ENCODE measurements at places on chromosomes 4 and X.

DNA sequence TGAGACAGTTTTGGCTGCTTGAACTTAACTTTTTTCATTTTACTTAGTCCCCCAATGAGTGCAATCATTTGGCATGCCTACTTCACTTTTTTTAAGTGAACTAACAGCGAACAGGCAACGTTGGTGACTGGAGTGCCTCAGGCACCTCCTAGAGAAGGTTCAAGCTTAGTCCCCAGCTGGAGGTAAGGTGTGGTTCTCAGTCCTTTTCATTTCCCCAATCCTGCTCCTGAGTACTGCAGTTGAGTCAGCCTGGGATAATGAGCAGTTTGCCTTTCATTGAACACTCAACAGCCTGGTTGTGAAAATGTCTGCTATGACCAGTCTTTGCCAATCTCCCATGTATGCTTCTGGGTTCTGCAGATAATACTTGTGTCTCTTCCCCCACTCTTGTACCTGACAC lies 109.5 kb downstream of the CDKL5 start:
- DNase-seq = no peak

DNA sequence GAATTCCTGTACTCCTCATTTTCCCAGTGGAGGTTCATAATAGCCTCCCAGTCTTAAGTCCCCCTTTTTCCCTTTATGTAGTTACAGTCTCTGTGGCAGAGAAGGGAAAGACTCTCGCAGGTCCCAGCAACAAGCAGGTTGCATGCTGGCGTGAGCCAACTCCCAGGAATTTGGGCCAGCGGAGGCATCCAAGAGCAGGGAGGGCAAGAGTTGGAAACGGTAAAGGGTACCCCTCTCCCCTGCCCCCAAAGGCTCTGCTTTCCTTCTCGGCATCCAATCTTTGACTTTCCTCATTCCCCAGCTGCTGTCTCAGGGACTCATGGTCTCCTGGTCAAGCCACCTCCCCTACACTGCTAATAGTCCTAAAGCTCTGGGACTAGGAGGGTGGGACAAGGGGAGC lies 15.4 kb upstream of the HSFX2 start:
- no peak for DNase-seq

GRCh38 chr4:43282534-43282933 lies 390.0 kb downstream of the GRXCR1 start:
- no peak for DNase-seq

- no peak for DNase-seq
These were observed 797 bp downstream of the PKD2 start for GRCh38 chr4:88008122-88008742.

- no peak for DNase-seq
These were observed 626 bp upstream of the FRAS1 start for GRCh38 chr4:78056265-78057129.

- DNase-seq = no peak
These were observed 568.5 kb downstream of the FSTL5 start for GRCh38 chr4:161595230-161595771.

GRCh38 chr4:111639876-111640275 lies 505.4 kb upstream of the FAM241A start:
- DNase-seq = no peak

DNA sequence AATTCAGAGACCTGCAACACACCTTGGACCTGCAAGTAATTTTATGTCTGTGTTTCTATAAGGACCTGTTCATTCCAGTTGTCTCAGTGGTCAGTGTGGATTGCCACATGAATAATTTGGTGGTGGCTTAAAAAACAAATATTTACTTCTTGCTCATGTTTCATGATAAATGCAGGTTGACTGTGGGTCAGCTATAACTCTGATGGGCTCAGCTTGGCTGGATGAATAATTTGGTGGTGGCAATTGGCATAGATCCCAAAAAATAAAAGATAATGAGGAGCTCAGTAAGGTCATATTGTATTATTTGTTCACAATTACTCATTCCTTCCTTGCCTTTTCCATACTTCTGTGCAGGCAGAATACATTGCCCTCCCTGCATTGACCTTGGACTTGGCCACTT lies 18.9 kb upstream of the SCRG1 start:
- no peak for DNase-seq

GRCh38 chr4:37365888-37366287 lies 121.3 kb downstream of the NWD2 start:
- DNase-seq = no peak

- peak; percentile 69 for DNase-seq
These were observed 26.0 kb downstream of the ARL13A start for GRCh38 chrX:100995469-100995868.

DNA sequence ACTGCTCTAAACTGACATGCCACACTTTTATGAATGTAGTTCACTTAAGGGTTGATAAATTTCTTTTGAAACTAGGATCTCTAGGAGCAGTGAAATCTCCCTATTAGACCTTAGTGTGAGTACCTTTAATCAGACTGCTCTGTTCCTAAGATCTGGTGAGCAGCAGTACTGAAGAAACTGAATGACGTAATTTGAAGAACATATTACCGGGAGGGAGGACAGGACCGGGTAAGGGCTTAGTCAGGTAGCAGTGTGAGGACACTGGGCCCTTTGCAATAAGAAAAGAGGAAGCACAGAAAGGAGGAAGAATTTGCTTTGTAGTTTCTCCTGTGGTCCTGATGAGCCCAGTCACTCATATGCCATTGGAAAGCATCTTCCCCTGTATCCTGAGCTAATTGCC lies 255.2 kb downstream of the THOC2 start:
- no peak for DNase-seq

GRCh38 chr4:164207460-164207859 lies 546.5 kb upstream of the SMIM31 start:
- DNase-seq = no peak

DNA sequence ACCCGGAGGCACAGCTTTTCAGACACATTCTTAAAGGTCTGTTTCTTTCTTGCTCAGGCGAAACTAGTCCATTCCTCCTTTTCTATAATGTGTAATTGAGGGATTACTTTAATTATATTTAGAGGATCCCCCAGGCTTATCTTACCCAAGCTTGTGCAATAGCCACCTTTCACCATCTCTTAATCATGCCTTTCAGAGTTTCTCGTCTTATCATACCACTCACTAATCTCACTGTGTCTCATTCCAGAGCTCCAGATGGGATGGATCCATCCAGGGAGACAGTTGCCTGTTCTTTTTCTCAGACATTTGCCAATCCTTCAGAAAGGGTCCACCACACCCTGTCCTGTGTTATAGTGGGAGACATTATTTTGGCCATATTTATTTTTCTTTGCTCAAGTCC lies 12.5 kb downstream of the SPARCL1 start:
- DNase-seq = no peak

GRCh38 chr4:137659431-137659830 lies 127.1 kb upstream of the PCDH18 start:
- no peak for DNase-seq

DNA sequence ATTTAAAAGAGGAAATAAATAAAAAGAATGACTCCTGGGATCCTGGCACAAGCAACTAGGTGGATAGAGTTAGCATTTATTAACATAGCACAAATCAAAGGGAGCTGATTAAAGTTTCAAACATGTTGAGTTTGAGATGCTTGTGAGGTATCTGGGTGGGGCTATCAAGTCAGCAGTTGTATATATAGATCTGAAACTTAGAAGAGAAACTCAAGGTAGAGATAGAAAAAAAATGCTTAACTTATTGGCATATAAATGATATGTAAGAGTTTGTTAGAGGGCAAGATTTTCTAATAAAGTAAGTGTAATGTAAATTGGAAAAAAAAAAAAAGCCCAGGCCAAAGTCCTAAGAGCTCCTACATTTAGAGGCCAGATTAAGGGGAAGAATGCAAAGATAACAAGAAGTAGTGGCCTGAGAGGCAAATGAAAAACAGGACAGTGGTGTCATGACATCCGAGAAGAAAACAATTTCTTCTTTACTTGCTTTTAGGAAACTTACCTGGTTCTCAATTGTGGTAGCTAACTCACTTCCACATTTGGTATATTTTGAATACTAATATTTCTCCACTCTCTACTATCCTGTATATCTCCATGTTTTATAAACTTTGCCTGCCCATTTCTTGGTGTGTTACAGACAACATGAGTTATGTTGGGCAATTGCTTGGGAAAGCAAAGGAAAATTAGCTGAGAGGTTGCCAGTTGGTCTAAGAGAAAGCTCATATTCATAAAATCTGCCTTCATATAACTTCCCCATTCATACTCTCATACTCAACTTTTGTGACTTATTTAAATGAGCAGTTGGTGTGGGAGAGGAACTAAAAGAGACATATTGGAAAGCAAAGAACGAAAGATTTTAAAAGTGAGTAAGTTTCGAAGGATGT lies 169.2 kb downstream of the PARM1 start:
- no peak for DNase-seq

- no peak for DNase-seq
These were observed 1327.4 kb downstream of the FSTL5 start for GRCh38 chr4:160836431-160836830.

DNA sequence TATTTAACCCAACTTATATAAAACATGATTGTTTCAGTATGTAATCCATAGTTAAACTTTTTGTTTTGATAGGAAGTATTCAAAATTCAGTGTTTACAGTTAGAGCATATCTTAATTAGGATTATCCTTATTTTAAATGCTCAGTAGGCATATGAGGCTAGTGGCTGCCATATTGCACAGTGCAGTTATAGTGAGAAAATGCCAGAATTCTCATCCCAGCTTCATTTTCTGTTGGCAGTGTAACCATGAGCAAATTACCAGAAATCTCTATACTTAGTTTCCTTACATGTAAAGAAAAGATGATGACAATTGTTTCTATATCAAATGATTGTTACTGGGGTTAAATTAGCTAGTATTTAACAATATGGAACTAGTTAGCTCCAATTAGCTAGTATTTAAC lies 265.8 kb downstream of the ARAP2 start:
- DNase-seq = no peak

GRCh38 chr4:95984081-95984480 lies 144.2 kb downstream of the PDHA2 start:
- DNase-seq = no peak

DNA sequence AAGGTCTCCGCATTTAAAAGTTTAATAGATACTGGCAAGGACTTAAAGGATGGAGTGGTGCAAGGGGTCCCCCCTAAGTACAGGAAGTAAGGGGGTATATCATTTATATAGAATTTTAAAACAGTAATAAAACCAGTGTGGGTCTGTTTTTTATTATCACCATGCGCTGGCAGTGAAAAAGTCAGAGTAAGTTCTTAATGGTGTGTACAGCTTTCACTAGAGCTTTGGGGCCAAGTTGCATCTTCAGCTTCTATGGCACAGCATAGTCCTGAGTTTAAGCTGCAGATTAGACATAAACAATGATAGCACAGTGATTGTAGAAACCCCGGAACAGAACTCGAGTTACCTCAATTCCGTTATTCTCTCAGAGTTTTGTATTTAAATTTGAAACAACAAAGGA lies 27.6 kb downstream of the RHOH start:
- no peak for DNase-seq

GRCh38 chr4:23707652-23708026 lies 182.2 kb downstream of the PPARGC1A start:
- no peak for DNase-seq

GRCh38 chr4:2333356-2333841 lies 71.5 kb upstream of the MXD4 start:
- DNase-seq = no peak

DNA sequence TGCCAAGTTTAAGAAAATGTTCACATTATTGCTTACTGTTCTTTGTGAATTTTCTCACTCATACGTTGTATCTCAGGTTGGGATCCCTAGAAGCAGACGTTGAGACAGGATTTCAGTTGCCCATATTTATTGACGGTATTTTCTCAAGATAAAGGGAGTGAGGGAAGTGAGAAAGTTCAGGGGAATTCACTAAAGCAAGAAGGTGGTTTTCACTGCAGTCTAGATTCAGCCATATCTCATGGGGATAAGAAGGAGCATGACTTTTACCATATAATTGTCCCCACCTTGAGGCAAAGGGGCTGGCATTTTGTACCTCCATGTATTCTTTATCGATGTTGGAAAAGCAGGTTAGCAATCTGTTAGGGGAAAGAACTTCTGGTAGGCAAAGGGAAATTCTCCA lies 543.0 kb downstream of the CCSER1 start:
- DNase-seq = no peak

- DNase-seq = no peak
These were observed 57.8 kb upstream of the ADGRA3 start for GRCh38 chr4:22573641-22574040.

GRCh38 chr4:67122029-67122428 lies 423.3 kb downstream of the CENPC start:
- DNase-seq = no peak

DNA sequence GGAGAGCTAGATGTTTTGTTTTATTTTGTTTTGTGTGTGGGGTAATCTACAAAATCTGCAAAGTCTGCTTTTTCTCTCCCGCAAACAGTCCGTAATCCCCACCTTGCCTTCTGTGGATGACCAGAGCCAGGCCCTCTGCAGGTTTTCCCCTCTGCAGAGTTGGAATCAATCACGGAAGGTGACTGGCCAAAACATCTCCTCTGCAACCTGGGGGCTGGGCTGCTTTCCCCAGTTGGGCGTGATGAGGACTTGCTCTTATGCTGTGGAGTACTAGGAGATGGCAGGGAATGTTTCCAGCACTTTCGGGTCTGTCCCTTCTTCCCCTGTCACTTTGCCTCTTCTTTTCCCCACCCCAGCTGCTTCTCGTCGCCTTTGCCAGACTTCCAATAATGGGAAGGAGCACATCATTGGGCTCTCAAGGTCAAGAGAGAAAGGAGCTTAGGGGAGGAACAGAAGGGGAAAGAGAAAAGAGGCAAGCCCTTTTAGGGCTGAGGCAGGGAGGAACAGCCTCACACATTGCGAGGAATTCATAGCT lies 1.1 kb downstream of the TMEM35A start:
- no peak for DNase-seq

- no peak for DNase-seq
These were observed 323.0 kb downstream of the HNRNPD start for GRCh38 chr4:82050796-82051195.

- no peak for DNase-seq
These were observed 432.3 kb upstream of the HS3ST1 start for GRCh38 chr4:11860996-11861395.

DNA sequence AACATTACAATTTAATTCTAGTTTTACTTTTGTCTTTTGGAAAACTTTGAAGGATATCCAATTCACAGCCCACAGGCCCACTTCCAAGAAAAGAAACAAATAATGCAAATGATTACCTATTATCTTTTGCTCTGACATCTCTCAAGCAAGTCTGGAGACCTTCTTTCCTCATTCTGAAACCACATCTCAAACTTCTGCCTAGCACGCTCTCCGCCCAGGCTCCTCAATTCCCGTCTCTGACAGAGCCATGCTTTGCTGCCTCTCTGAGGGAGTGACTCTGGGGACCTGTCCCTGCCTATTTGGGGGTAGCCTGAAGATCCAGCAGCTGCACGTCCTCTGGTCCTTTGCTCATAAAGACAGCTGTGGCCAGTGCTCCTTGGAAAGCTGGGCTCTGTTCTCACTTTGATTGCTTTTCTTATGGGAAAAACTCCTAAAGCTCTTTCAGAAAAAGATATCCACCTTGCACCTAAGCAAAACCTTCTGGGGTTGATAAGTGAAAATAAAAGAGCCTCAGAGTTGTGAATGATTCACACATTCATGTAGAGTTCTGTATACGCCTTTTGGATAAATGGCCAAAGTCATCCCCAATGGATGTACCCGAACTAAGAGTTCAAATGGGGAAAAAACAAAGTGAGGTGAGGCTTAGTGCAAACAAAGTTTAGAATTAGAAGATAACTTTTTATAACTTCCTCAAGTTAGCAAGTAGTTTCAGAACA lies 72.4 kb upstream of the TNIP3 start:
- no peak for DNase-seq

Measured in AG04449 (cell line).